ENCODE measurements at places on chromosomes 2 and 18.

GRCh38 chr2:42001711-42002201, 46.1 kb upstream of the PKDCC start:
- DNase-seq = no peak

- DNase-seq = no peak
Measured at GRCh38 chr2:16482460-16482859, 183.2 kb downstream of the CYRIA start.

DNA sequence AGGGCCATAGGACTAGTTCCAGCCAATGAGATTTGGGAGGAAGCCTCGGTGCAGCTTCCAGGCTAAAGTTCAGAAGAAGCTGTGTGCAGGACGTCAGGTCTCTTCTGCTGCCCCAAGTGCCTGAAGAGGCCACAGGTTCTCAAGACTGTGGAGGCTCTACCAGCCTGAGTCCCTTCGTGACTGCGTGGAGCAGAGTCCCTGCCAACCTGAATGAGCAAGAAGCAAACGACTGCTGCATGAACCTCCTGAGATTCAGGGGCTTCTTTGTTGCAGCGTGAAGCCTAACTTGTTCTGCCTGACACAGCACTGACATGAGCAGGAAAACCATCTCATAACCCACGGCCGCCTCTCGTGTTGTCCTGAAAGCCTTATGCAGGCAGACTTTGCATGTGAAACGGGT, 39.7 kb downstream of the TWIST2 start:
- DNase-seq = no peak

DNA sequence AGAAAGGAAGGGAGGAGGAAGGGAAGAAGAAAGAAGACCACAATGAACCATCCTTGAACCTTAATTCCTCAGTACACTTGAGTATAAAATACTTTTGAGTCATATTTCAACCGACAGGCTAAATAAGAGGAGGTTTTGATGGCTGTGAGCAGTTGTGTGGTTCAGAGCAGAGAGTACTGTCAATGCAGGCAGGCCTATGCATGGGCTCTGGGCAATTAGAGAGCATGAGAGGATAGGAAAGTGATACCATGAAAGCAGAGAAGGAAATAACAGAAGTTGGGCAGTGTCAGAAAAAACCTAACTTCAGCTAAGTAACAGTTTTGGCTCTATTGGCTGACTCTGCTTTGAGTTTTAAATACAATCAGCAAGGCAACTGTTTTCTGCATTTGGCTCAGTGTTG, 123.6 kb upstream of the STK17B start:
- DNase-seq = no peak

- no peak for DNase-seq
Measured at GRCh38 chr2:10646153-10646552, 43.6 kb downstream of the NOL10 start.

DNA sequence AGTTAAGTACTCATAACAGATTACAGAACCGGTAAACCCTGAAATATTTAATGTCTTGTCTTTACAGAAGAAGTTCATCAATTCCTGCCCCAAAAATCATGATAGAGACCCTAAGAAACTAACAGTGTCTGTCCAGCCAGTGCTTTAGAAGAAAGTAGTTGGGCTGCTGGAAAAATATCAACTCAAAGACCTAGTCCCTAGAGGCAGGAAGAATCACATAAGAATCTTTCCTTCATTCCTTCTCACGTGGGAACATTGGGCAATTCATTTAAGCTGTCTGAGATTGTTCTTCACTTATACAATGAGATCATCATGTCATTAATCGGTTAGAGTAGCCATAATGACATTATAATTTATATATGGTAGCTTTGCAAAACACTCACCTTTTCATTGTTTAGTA, 156.4 kb downstream of the CCBE1 start:
- no peak for DNase-seq

DNA sequence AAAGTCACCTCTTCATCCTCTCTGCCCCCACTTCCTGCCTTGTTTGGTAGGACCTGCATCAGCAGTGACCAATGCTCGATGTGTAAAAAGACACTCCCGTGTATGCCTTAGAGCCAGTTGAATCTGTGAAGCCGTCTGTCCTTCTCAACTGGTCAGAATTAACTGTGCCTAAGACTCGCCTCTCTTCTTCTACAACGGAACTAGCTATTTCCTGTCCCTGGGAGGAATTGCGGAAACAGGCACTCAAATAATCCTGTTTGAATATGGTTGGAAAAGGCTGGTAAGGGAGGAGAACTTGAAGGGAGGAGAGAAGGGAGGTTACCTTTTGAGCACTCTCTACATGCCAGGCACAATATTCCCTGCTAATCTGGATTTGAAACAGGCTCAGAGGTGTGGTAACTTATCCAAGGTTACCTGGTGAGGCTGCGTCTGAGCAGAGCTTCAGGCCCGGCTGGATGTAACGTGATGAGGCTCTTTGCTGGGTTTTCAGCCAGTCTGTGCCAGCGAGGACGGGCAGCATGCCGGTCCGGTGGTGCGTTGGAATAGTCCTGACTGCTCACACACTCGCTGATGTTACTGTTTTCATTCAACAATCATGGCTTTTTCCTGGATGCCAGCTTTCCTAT, 127.0 kb downstream of the FAM168B start:
- DNase-seq = no peak

DNA sequence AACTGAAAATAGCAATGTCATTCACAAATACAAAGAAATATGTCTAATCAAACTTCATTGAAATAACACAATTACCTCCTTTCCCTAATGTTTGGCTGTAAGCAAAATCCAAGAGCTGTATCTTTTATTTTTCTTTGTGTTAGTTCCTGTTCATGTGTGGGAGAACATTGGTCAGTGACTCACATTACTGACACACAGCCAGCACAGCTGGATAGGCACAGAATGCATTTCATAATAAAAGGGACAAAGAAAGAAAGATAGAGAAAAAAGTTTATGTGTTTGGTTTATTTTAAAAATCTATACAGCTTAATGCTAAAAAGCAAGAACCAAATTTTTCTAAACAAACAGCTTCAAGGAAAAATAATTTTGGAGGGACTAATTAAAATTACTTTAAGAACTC, 185.6 kb upstream of the COL3A1 start:
- peak; percentile 3 for DNase-seq

GRCh38 chr2:150479075-150479915, 8.2 kb downstream of the RND3 start:
- peak; percentile 36 for DNase-seq

GRCh38 chr2:130726614-130727180, 2.2 kb upstream of the GPR148 start:
- no peak for DNase-seq

DNA sequence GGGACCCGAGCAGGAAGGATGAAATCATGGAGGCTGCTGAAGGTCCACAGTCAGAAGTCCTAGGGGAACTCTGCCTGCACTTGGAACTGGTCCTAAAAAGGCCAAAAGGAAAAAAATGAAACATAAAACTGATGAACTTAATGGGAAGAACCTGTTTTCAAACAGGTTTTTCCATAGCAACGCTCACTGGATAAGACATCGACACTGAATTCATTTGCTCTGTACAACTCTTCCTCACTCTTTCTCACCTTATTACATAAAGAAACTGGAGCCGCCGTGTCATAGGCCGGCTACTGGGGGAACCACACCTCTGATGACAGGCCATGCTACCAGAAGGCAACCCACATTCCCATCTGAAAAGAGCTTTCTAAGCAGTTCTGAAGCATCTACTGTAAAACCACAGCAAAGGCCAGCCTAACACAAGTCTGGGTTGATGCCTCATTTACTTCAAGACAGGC, 83.6 kb downstream of the FARSB start:
- no peak for DNase-seq

DNA sequence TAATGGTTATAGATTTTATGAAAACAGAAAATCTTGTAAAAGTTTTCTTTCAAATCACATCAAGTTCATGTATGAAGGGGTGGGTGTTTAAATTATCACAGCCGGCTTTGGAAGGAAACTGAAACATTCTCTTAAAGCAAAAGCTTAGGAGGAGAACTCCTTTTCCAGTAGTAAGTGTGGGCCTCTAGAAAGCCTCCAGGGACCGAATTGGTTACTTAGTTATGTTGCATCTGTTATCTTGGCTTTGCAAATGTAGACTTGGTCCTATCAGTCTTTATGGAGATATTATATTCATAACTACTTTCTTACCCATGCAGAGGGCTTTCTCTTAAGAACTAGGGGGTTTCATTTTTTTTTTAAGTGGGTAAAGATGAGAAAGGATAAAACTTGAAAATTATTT, 7.4 kb downstream of the NAB1 start:
- no peak for DNase-seq

DNA sequence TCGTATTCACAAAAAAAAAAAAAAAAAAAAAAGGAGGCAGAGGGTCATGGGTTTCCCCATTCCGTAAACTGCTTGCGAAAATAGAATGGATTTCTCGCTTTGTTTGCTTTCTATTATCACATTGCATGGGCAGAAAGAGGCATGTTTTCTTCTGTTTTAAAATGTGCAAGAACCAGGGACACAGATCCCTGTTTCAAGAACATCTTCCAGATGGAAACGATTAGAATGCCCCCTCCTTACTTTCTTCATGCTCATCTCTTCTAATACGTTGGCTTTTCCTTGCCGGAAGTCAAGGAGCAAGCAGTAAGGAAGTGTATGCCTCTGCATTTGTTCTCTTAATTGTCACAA, 51.0 kb upstream of the ZNF516 start:
- no peak for DNase-seq

DNA sequence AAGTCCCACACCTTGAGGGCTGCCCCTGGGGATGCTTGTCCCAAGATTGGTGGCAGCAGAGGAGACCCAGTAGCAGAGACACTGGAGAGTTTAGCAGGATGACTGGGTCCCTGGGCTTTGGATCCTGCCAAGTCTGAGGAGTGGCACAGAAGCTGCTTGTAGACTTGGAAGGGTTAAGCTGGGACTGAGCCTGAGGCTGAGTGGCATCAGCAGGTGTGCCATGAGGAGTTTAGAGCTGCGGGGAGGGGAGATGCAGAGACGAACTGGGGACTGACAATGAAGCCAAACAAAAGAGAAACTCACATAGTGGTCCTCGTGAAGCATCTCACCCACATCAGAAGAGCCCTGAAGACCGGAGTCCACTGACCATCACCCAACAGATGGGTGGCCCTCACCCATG, 329.7 kb upstream of the KLHL29 start:
- DNase-seq = no peak

DNA sequence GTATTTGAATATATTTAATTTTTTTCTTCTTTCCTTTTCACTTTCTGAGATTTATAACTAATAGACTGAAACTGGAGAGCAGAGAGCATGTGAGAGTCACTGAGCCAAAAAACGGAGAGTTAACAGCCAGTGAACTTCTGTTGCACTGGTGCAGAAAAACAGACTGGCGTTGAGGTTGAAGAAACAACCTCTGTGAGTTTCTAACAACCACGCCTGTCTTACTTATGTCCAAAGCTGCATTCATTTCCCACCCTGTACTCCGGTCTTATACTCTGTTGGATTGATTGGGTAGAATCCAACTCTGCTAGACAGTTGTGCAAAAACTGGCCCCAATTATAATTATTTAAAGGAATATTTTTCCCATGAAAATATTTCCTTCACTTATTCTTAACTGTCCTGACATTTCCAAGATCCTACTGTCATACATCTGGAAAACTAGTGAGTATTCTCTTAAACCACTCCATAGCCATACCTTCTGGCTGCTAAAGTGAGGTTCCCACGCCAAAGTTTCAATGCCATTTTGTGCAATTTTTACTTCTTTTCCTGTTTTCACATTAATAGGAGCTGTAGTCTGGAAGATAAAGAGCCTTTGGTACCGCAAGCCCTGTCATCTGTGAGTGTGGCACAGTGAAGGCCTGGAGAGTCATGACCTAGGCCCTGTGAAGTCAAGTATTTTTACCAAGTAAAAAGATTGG, 9.4 kb downstream of the CYP1B1 start:
- DNase-seq = no peak

DNA sequence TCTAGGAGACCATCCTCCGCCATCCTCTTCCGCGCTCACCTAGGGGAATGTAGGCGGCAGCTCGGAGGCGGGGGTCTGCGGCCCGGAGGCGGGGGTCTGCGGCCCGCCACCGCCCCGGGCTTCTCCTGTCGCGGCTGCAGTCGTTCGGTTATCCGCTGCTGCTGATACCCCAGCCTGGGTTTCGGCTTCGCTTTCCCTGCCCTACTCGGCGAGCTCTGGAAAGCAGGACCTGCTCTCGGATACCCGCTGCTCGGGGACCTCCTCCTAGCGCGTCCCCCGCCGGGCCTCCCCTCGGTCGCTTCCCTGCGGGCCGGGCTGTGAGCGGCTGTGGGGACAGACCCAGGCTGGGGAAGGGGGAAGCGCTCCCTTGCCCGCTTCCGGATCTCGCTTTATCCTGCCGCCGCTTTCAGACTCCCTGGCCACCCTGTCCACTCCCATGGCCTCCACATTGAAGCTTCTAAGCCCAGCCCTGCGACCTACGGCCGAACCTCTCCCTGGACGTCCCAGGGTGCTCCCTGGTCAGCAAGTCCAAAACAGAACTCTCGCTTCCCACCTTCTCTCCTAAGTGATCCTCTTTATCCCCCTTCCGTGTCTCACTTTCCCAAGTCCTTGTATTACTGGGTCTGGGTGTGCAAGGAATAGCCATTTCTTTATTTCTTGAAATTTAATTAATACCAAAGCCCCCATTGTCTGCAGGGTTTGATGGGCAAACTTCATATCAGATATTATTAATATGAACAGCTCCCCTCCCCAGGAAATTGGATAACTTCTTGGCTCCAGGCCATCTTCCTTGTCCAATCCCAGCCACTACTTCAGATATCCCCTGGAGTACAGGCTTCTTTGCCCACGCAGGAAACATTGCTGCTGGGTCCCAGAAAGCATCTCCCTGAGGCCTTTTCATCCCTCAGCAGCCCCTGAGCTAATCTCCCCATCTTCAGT, 769 bp downstream of the FKBP1B start:
- no peak for DNase-seq

DNA sequence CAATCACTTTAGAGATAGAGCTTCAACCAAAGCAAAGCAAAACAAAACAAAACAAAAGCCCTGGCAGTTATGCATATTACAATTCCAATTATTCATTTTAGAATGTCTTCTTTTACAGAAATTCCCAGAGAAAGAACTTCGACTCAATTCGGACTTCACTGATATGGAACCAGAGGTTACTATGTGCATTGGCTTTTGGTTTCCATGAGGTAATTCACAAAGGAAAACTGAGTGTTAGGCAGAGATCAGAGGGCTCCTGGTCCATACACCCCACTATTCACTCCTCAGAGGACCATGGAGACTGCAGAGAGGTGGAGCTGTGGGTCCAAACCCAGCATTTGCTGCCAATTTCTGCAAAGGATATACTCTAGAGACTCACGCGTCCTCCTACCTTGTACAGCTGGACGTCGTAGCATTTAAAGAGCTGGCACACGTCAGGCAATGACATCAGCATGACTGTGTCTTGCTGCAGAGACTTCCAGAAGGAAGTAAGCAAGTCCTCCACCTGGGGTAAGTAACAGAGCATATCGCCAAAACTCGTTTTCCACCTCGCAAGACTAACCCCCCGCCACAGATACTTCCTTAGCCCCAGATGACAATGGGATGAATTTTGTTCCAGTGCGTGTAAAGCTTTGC, 31.3 kb upstream of the CREG2 start:
- no peak for DNase-seq
